Left lung (tissue), 14 donors: ENCODE measurements at places on chromosomes 1 and 21. TPM values are rescaled to one million over a fixed set of nuclear protein-coding genes. Genes with fewer than 3 reads are reported as not detected.

- H3K36me3 ChIP-seq, result no peaks in the 10 kb centered on the region
- DNase-seq, result no peak
- no peaks in the 10 kb centered on the region for H3K27me3 ChIP-seq
- no peaks in the 10 kb centered on the region for H3K4me1 ChIP-seq
Observed at GRCh38 chr1:109516872-109517271, 7.3 kb upstream of the AMIGO1 start.

- H3K27ac ChIP-seq, result no peak overlapping the region
- H3K27me3 ChIP-seq, result no peaks in the 10 kb centered on the region
- no peaks in the 10 kb centered on the region for H3K4me1 ChIP-seq
- no peak overlapping the region for H3K4me3 ChIP-seq
- DNase-seq, result no peak
- H3K36me3 ChIP-seq, result no peaks in the 10 kb centered on the region
Observed at GRCh38 chr1:169348383-169349036, 19.1 kb downstream of the NME7 start.

- peak; percentile 62 for DNase-seq
- H3K36me3 ChIP-seq, result no peaks in the 10 kb centered on the region
- H3K27me3 ChIP-seq, result no peaks in the 10 kb centered on the region
Observed at GRCh38 chr1:95230768-95231191, 3.2 kb upstream of the RWDD3 start.

GRCh38 chr1:31771891-31772668 lies 7.9 kb upstream of the ADGRB2 start:
- H3K36me3 ChIP-seq, result no peaks in the 10 kb centered on the region
- no peak for DNase-seq
- peaks cover 7% of the 10 kb centered on the region for H3K4me1 ChIP-seq
- no peak overlapping the region for H3K4me3 ChIP-seq
- H3K27me3 ChIP-seq, result peaks cover 98% of the 10 kb centered on the region
- no peak overlapping the region for H3K27ac ChIP-seq

GRCh38 chr1:35563166-35563565 lies 5.6 kb downstream of the NCDN start:
- H3K27ac ChIP-seq, result no peak overlapping the region
- H3K27me3 ChIP-seq, result no peaks in the 10 kb centered on the region
- peaks cover 45% of the 10 kb centered on the region for H3K36me3 ChIP-seq
- no peak for DNase-seq

- H3K4me3 ChIP-seq, result no peak overlapping the region
- H3K4me1 ChIP-seq, result peaks cover 11% of the 10 kb centered on the region
- no peak for DNase-seq
- no peaks in the 10 kb centered on the region for H3K27me3 ChIP-seq
- H3K27ac ChIP-seq, result no peak overlapping the region
- no peaks in the 10 kb centered on the region for H3K36me3 ChIP-seq
Observed at GRCh38 chr21:42451941-42452340, 44.1 kb downstream of the RSPH1 start.

DNA sequence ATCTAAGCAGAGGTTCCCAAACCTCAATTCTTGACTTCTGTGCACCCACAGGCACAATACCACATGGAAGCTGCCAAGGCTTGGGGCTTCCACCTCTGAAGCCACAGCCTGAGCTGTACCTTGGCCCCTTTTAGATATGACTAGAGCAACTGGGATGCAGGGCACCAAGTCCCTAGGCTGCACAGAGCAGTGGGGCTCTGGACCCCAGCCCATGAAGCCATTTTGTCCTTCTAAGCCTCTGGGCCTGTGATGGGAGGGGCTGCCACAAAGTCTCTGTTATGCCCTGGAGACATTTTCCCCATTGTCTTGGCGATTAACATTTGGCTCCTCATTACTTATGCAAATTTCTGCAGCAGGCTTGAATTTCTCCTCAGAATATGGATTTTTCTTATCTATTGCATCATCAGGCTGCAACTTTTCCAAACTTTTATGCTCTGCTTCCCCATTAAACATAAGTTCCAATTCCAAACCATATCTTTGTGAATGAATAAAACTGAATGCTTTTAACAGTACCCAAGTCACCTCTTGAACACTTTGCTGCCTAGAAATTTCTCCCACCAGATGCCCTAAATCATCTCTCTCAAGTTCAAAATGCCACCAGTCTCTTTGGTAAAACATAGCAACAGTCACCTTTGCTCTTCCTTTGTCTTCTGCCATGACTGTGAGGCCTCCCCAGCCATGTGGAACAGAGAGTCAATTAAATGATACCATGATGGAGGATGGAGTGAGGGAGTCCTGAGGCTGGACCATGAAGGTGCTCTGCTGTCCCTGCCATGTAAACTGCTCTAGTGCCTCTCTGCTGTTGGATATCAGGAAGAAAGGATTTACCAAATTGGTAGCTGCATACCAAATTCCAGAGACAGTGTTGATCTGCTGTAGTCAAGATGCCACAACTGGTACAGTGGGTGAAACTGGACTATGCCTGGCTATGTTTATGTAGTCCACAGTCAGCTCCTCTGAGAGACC lies 37.6 kb downstream of the RUNX3 start:
- H3K4me3 ChIP-seq, result no peak overlapping the region
- no peak overlapping the region for H3K27ac ChIP-seq
- no peaks in the 10 kb centered on the region for H3K4me1 ChIP-seq
- H3K27me3 ChIP-seq, result no peaks in the 10 kb centered on the region
- no peak for DNase-seq
- no peaks in the 10 kb centered on the region for H3K36me3 ChIP-seq

DNA sequence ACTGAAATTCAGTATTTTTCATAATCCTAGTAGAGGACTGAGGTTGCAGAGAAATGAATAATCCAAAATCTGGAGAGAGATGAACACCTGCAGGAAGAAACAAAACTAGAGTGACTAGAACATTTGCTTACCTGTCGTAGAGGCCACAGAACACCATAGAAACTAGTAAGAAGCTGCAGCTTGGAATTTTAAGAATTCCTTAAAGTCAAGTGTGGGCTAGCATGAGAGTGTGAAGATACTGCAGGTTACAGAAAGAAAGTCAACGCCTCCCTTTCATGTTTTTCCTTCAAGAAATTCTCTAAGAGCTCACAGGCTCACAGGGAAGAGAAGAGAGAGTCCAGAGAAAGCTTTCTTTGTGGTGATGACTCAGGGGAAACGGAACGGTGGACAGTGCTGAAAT lies 633.7 kb downstream of the LRRIQ3 start:
- no peak overlapping the region for H3K27ac ChIP-seq
- no peaks in the 10 kb centered on the region for H3K27me3 ChIP-seq
- H3K36me3 ChIP-seq, result no peaks in the 10 kb centered on the region
- no peaks in the 10 kb centered on the region for H3K4me1 ChIP-seq

DNA sequence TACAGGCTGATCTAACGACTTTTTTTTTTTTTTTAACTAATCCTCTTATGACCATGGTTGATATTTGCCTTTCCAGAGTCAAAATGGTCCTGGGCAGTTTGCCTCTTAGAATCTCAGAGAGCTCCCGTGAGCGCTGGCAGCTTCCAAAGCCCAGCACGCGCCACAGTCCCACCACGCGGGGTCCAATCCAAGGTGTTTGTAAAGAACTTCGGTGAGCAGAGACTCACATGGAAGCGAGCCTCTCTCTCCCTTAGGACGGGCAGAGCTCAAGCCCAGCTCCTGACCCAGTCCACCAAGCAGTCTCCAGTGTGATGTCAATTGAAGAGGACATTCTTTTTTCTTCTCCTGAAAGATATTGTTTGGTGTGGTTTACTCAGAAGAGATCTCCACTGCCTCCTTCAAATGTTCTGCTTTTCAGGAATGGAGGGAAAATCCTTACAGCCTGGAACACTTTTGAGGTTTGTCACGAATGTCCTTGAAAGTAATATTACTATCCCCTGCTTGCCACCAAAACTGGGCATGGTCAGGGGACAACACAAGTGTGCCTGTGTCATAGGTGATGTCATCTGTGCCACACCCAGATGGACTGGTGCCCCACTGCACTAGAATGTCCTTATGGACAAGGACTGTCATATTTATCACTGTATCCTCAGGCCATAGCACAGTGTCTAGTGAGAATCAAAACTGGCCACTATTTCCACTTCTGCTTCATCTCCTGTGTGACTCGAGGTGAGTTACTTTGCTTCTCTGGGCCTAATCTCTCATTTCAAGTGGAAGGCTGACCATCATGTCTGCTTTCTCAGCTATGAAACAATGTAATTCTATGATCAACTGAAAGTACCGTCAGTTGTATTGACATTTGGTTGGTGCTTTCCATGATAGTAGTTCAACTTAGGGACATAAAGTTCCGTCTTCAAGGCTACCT lies 97.4 kb upstream of the EDEM3 start:
- H3K27ac ChIP-seq, result no peak overlapping the region
- no peak overlapping the region for H3K4me3 ChIP-seq
- H3K4me1 ChIP-seq, result peaks cover 15% of the 10 kb centered on the region
- no peaks in the 10 kb centered on the region for H3K36me3 ChIP-seq
- H3K27me3 ChIP-seq, result no peaks in the 10 kb centered on the region

- H3K4me1 ChIP-seq, result no peaks in the 10 kb centered on the region
- no peaks in the 10 kb centered on the region for H3K27me3 ChIP-seq
- no peak for DNase-seq
- H3K27ac ChIP-seq, result no peak overlapping the region
- no peak overlapping the region for H3K4me3 ChIP-seq
Observed at GRCh38 chr1:216032284-216032683, 391.0 kb downstream of the USH2A start.

- peaks cover 23% of the 10 kb centered on the region for H3K4me1 ChIP-seq
- no peak for DNase-seq
- H3K4me3 ChIP-seq, result no peak overlapping the region
Observed at GRCh38 chr1:165354739-165355138, 1.8 kb downstream of the LMX1A start.

DNA sequence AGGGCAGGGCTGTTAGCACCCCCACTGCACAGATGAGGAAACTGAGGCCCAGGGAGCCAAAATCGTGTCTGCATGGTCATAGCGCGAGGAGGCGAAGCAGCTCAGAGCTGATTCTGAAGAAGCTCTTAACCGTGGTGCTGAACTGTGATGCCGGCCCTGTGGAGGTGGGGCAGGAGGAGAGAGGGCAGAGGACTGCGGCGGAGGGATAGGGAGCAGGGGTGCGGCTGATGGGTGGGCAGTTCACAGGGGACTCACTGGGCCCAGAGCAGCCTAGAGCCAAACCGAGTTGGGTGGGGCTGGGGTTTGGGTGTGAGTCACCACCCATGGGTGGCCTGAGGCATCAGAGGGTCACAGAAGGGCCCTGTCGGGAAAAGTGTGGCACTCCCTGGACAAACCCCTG lies 74.7 kb downstream of the RAP1GAP start:
- H3K4me1 ChIP-seq, result no peaks in the 10 kb centered on the region
- no peak overlapping the region for H3K27ac ChIP-seq
- peaks cover 55% of the 10 kb centered on the region for H3K27me3 ChIP-seq
- DNase-seq, result no peak

PADI1 gene
- not detected for polyA plus RNA-seq

CDCA8 gene
- 13.3 TPM for polyA plus RNA-seq

PIK3CD gene
- polyA plus RNA-seq, result 5.7 TPM

PTPRU gene
- 15.5 TPM for polyA plus RNA-seq

MARK1 gene
- 9.3 TPM for polyA plus RNA-seq

MATN1 gene
- polyA plus RNA-seq, result 0.37 TPM

ZNF670 gene
- 5.9 TPM for polyA plus RNA-seq
